Activated CD4-positive, alpha-beta T cell treated with anti-CD3 and anti-CD28 coated beads, Interleukin-2, amount 10 ng/mL, durations not matched to agents 7 days and 5 days (primary cell): ENCODE measurements at places on chromosomes 3 and 15.

DNA sequence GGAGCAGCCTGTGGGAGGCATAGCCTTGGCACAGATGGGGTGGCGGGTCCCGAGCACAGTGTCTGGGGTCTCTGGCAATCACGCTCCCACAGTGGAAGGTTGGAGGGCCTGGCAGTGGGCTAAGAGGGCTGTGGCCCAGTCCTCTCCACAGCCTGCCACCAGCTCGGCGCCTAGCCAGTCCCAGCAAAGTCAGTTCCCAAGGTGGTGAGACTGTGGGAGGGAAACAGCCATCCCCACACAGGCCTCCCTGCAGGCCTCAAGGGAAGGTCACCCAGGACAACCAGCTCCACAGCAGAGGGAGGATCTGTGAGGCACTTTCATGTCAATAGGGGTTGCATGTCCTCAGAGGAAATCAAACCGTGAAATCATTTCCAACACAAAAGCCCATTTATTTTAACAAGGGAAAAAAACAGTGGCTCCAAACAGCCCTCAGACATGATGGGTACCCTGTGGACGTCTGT, 27.6 kb upstream of the LIMD1 start:
- no peak for DNase-seq

DNA sequence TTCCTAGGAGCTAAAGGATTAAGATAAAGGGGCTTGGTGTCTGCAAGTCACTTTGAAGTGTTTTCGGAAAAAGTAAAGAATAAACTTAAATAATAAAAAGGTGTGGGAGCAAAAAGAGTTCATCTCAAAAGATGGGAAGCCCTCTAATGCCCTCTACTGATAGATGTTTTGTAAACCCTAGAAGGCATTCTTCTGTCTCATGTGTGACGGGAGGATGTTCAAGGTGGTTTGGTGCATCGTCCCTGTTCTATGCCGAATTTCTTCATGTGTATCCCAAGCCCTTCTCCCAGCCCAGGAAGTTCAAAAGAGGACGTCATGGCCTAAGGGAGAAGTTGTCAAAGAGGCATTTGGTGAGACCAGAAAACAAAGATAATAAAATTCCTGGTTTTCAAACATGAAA, 37.2 kb downstream of the CCK start:
- peak; percentile 13 for DNase-seq

- no peak for DNase-seq
Observed at GRCh38 chr3:66399529-66400232, 101.1 kb downstream of the LRIG1 start.

DNA sequence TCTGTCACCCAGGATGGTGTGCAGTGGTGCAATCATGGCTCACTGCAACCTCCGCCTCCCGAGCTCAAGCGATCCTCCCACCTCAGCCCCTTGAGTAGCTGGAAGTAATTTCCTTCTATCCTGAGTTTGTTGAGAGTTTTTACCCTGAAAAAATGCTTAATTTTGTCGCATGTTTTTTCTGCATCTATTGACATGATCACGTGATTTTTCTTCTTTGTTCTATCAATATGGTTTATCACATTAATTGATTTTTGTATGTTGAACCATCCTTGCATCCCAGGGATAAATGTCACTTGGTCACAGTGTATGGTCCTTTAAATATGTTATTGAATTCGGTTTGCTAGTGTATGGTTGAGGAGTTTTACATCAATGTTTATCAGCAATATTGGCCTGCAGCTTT, 11.9 kb upstream of the OR5K4 start:
- DNase-seq = no peak

DNA sequence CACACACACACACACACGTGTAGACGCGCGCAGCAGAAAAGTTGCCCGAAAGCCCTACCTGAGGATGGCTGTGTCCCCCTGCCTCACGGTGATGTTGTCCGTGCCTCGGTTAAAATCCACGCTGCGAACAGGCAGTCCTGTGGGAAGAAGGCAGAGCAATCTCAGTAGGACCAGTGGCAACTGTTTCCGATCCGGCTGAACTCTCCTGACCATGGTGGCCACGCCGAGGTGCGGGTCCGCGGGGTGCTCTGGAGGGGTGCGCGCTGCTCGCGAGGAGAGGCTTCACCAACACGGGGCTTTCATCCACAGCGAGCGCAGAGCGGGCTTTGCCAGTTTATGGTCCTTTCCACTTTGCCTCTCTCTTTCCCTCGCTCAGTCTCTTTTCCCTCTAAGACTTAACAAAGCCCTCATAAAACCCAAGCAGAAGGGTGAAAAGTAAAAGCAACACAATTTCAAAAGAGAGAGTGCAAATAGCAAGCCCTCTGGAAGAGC, 422 bp downstream of the LSAMP start:
- DNase-seq = no peak

- no peak for DNase-seq
Observed at GRCh38 chr15:79436037-79436780, 4.1 kb downstream of the MINAR1 start.

GRCh38 chr3:21745966-21746365, 5.0 kb downstream of the ZNF385D start:
- DNase-seq = no peak

- DNase-seq = no peak
Observed at GRCh38 chr3:133675631-133676335, 14.0 kb upstream of the TOPBP1 start.
